ENCODE measurements at places on chromosomes 11 and 22.

GRCh38 chr11:70779433-70780245 is 381.3 kb downstream of the CTTN start:
- DNase-seq: no peak

DNA sequence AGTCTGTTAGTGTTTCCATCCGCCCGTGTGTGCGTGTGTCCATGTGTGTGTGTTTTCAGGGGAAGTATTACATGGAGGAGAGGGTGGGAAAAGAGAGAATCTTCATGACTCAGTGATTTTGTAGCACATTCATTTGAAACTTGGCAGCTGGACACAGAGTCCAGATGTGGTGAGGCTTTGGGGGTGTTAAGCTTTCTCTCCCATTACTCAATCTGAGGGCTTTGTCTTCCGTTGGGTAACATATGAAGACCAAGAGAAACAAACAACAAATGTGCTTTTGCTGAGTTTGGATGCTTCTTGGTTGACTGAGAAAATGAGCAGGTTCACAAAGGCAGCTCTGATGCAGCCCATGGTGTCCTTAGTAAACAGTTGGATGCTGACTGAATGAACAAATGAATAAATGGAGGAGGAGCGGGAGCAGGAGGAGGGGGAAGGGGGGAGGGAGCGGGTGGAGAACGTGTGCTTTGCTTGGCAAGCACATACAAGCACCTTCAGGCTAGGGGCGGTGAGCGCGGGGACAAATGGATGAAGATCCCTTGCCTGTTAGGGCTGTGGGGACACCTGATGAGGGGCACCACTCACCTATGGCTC is 104.3 kb downstream of the ST3GAL4 start:
- no peak for DNase-seq

GRCh38 chr11:128607819-128608218 is 20.5 kb upstream of the ETS1 start:
- no peak for DNase-seq

- no peak for DNase-seq
These were observed 69.8 kb upstream of the TNRC6B start for GRCh38 chr22:40107851-40108378.

DNA sequence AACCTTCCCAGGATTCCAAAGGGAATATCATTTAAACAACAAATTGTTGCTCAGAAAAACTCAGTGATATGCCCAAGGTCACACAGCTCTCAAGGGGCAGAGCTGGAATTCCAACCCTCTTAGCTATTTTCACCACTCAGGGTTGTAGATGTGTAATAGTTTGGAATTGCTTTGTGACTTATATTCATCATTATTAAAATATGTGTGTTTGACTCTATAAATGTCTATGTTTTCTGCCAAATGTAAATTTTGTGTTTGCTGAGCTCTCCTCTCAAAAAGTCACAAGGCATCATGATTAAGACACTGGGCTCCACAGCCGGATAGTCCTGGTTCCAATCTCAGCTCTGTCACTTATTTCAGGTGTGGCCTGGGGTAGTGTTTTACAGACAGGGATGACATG is 407.3 kb downstream of the TMEM135 start:
- no peak for DNase-seq

- no peak for DNase-seq
These were observed 3.3 kb upstream of the CD82 start for GRCh38 chr11:44561964-44562734.

- DNase-seq: no peak
These were observed 64.2 kb downstream of the CACNA1I start for GRCh38 chr22:39634530-39635405.

DNA sequence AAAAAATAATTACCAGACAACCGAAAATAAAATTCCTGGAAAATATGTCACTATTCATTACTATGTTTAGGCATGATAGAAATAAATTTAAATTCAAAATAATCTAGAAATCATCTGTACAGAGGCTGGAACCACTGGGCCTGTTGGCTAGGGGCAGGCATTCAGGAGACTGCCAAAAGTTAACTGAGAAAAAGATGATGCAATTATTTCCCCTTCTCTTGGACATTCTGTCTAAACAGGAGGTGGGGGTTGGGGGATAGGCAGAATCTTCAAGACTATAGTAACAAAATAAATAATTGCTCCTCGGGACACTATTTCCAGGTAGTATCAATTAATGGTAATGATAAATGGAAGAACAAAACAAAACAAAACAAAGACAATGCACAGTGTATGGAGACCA is 14.1 kb downstream of the BTBD10 start:
- no peak for DNase-seq

- no peak for DNase-seq
These were observed 7.1 kb downstream of the KCNQ1 start for GRCh38 chr11:2451916-2452315.

- DNase-seq: no peak
These were observed 121.3 kb downstream of the MPPED1 start for GRCh38 chr22:43533156-43533530.

DNA sequence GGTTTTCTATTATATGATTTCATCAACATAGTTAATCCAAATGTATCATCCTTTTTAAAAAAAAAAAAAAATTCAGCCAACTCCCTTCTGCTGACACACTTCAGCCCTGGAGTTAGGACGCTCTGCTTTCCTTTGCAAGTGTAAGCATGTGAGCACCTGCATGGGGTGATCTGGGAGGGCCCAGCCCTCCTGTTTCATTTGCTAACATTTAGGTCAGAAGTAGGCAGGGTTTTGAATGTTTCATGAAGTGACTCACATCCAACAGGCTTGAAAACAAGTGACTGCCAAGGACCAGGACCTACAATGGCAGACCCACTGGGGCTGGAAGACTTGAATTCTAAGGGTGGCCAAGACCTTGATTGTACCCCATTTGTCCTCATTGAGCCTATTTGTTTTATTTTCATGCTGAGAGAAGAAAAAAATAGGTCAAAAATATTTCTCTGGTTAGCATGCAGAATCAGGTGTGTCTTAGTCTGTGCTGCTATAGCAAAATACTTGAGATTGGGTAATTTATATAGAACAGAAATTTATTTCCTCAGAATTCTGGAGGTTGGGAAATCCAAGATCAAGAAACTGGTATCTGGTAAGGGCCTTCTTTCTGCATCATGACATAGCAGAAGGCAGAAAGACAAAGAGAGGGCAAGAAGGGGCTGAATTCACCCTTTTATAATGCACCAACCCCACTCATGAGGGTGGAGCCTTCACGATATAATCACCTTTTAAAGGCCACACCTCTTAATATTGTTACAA is 137.6 kb downstream of the CD44 start:
- DNase-seq: no peak

DNA sequence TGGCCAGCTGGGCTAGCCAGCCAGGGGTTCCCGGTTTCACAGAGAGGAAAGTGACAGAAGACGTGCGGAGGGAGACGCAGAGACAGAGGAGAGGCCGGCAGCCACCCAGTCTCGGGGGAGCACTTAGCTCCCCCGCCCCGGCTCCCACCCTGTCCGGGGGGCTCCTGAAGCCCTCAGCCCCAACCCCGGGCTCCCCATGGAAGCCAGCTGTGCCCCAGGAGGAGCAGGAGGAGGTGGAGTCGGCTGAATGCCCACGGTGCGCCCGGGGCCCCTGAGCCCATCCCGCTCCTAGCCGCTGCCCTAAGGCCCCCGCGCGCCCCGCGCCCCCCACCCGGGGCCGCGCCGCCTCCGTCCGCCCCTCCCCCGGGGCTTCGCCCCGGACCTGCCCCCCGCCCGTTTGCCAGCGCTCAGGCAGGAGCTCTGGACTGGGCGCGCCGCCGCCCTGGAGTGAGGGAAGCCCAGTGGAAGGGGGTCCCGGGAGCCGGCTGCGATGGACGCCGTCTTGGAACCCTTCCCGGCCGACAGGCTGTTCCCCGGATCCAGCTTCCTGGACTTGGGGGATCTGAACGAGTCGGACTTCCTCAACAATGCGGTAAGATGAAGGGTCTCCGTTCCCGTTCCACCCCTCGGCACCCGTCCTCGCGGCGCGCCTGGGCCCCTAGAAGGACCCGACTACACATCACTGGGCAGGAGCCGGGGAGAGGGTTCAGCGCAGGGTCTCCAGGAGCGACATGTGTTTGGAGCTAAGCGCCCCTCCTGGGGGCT is at the start of gene CREB3L1:
Gene CREB3L1, plus strand, starts transcription at position 41 of the 765 bp plus-strand sequence. Its CDS starts 450 bp downstream, at position 491.
- peak; percentile 65 for DNase-seq

GRCh38 chr11:70078781-70079616 is 882 bp downstream of the ANO1 start:
- DNase-seq: peak; percentile 42

- no peak for DNase-seq
These were observed 57.8 kb downstream of the ENDOD1 start for GRCh38 chr11:95147364-95147905.

DNA sequence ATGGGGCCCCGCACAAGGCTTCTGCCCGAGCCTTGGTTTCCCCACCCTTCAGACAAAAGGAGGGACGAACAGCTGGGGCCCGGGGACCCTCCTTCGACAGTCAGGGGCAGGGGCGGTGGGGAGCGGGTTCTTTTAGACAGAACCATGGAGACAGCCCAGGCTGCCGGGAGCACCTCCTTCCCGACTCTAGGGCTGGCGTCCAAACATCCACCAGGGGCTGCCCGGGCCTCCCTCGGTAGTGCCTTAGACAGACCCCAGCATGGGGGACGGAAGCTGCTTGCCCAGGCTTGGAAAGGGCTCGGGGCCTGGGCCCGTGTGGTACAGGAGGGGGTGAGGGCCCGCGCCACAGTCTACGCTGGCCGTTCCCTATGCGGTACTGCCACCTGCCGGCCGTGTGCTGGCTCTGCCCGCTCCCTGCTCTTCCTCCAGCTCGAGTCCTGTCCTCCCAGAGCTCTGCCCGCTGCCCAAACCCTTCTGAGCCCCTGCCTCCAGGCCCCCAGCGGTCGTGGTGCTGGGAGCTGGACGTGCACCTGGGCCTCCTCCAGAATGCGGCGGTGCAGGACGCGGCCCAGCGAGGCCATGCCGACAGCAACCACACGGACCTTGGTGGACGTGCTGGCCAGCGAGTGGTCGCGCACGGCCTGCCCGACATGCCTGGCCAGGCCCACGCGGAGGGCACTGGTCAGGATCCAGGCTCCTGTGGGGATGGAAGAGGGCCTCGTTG is 20.1 kb downstream of the TSSC4 start:
- DNase-seq: peak; percentile 84

DNA sequence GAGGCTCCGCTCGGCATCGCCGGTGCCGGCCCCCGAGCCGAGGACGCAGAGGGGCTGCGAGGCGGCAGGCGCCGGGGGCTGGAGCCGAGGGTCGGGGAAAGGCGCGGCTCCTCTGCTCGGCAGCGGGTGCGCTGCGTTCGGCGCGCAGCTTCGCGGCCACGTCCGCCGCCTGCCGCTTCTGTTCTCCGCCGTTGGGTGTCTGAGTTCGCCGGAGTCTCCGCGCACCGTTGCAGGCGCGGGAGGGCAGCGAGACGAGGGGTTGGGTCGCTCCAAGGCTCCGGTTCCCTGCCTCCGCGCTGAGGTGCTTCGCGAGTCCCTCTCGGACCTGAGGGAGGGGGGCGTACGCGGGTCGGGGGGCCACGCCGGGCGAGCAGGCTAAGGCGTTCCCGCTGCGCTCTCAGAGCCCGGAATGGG is 347 bp downstream of the MN1 start:
- DNase-seq: peak; percentile 58

DNA sequence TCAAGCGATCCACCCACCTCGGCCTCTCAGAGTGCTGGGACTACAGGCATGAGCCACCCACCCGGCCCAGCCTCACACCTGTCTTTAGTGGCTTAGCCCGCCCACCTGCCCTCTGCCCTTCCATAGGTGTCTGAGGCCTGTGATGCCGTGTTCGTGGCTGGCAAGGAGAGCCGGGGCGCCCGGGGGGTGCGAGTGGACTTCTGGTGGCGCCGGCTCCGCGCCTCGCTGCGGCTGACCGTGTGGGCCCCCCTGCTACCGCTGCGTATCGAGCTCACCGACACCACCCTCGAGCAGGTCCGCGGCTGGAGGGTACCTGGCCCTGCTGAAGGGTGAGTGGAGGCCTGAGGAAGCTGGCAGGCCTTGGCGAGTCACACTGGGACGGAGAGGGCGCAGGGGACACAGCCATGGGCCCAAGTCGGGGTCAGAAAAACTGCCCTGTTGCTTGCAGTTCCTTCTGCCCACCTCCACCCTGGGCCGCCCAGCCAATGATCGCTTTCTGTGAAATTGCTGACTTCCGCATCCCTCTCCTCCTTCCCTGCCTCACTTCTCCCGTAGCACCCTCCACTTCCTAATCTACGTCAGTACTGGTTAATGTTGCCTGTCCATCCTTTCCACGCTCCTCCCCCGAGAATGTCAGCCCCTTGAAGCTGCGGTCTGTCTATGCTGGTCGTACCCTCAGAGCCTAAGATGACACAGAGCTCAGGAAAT is 9.3 kb downstream of the TMEM132A start:
- no peak for DNase-seq

- DNase-seq: no peak
These were observed 36.9 kb downstream of the CNTF start for GRCh38 chr11:58659404-58659803.

DNA sequence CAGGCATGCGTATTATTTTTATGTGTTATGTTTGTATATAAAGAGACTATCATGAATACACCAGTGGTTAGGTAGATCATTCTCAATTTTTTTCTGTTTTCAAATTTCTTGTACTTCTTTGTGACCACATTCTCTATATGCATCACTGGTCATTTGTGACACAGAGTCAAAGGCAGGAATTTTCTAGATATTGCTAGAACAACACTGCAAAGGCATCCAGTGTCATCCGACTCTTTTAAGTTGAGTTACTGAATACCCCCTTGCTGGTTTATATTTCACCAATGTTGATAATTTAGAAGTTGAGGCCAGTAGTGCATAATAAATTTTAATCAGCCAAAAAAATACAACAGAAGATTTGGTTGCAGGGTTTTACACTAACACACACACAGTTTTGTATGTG is 351.8 kb downstream of the CASP12 start:
- DNase-seq: no peak

GRCh38 chr11:64753019-64753379 is 6.8 kb downstream of the PYGM start:
- DNase-seq: no peak

DNA sequence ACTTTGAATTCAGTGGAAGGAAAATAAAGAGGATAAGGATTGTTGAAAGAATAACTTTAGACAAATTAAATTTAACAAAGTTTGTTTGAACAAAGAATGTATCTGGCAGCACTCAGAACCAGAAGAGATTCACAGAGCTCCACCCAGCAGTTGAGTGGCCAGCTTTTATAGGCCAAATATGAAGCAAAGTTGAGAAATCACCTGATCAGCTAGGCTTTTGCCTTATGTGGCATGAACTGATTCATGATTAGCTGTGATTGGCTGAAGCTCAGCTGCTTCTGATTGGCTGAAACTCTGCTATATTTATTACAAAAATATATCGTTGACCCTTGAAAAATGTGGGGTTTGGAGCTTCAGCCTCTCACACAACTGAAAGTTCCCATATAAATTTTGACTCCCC is 62.6 kb downstream of the PIWIL4 start:
- no peak for DNase-seq
